Fibroblast of skin of abdomen (primary cell): ENCODE measurements at places on chromosomes 11 and 22.

DNA sequence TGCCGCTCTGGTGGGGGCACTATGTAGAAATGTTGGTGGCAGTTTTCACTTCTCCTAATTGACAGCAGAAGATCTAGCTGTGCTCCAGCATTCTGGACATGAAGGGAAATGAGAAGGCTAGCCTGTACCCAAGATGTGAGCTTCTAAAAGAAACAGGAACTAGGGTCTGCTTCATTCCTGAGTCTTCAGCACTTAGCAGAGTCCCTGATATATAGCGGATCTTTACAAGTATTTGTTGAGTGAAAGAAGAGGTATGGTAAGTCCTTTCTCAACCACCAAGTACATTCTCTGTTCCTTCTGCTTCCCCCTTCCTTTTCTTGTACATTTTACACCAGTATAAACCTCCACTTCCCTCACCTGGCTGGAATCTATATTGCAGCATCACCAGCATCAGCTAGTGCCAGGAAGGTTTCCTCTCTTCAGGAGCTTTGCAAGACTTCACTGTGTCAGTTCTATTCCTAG lies 408.3 kb upstream of the CADM1 start:
- no peak for DNase-seq

GRCh38 chr11:75349521-75350116 lies 1.8 kb downstream of the ARRB1 start:
- no peak for DNase-seq

- DNase-seq: no peak
Measured at GRCh38 chr22:22386602-22387385, 121.7 kb downstream of the ZNF280B start.

- DNase-seq: no peak
Measured at GRCh38 chr11:60428517-60428916, 855 bp upstream of the MS4A5 start.

DNA sequence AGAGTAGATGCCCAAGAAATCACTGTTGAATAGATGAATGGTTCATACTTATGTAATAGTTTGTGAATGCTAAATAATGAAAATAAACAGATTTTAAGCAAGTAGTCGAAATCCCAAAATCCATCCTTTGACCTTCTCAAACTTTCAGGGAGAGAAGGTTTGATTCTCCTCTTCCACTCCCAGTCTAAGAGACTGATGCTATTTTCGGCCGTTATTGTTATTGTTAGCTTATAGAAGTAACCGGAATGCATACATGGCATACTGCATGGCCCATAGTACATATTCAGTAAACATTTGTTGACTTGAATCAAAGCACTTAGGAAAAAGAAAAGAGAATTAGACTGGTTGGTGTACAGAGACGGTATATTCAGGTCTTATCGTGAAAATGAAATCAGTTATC lies 76.6 kb downstream of the NAV2 start:
- no peak for DNase-seq

DNA sequence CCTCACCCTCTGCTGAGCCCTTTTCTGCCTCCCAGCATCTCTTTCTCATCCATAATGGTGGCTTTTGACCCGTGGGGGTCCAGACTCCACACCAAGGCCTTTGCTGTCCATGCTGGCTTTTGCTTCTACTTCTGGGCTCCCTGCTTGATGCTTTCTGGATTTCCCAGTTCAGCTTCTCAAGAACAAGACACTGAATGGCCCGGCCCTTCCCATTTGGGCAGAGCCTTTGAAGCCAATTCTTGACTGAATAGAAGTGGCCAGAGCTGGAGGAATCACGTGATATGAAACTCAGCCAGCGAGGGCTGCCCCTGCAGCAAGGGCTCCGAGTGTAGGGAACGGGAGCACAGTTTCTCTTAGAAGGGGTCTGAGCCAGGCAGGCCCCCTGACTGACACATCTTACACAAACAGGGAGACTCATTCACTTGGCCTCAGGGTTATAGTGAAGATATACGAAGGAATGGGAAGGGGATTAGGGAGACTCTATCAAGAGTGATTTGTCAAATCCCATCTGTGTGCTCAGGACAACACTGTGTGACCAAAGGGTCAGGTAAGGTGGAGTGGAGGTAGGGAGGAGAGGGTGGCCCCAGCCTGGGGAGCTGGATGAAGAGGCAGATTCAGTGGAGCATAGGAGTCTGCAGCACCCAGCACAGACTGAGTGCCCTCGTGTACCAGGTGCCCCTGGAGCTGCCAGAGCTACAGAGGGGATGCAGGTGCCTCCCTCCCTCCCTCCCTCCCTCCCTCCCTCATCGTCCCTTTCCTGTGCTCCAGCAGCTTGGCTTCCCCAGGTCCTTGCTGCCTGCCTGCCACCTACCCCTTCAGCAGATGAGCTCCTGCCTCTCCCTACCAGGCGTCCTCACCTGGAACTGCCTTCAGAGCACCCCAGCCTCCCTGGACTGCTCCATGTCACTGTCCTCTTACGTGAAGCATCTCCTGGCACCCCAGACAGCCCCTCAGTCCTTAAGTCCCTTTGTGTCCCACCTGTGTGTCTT lies 106.0 kb downstream of the TRIM29 start:
- no peak for DNase-seq

- peak; percentile 45 for DNase-seq
Measured at GRCh38 chr22:43883012-43883661, 8.7 kb downstream of the PNPLA5 start.

DNA sequence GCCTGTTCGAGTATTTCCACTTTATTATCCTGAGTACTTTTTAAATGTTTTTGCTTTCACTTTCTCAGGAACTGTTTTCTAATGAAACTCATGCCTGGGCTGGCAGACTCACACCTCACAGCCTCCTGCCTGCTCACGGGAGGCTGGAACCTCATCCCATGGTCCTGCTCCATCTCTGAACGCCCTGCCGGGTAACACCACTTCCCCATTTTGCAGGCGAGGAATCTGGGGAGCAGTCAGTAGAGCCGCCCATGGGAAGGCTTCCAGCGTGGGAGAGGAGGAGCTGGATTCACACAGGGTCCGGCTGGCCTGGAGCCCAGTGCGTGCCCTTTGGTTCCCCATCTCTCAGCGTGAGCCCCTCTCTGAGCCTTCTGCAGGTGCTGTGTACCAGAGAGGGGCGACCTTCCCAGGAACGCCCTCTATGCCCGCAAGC lies 53.6 kb downstream of the SCUBE1 start:
- DNase-seq: no peak

DNA sequence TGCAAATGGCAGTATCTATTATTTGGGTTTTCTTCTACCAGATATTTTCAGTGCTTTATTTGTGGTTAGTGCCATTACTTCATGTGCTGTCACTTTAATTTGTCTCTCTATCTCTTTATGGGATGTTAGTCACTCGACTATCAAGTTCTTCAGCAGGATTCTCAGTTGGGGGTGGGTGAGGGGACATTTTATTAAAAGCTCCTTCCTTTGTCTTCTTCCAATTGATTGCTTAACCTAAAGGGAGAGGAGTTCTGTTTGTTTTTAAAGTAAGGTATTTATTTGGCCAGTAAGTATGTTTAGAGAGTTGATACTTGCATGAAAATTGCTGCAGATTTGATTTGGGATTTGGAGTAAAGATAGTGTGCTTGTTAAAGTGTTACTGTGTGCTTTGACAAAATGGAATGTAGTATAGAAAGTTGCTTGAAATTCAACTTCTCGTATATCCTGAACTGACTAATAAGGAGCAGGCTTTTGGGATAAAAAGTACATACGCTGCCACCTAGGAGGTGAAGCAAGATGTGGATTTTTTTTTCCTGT lies 10.3 kb downstream of the YAP1 start:
- DNase-seq: peak; percentile 60

DNA sequence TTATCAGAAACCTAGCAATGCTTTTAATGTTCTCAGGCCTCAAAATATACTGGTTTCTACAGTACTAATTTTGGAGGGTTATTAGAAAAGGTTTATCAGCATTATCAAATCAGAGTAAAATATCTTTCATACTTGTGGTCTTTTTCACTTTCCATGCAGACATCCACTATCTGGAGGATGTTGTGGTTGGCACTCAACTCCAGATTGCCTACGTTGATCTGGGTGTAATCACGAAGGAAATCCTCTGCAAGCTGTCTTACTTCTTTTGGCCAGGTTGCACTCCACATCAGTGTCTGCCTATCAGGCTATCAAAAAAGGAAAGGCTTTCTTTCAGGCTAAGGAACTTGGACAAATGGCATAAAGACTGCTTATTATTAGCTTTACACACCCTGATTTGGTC lies 11.6 kb downstream of the DDX17 start:
- peak; percentile 28 for DNase-seq

- DNase-seq: no peak
Measured at GRCh38 chr22:20245577-20246367, 22.3 kb downstream of the RTN4R start.

DNA sequence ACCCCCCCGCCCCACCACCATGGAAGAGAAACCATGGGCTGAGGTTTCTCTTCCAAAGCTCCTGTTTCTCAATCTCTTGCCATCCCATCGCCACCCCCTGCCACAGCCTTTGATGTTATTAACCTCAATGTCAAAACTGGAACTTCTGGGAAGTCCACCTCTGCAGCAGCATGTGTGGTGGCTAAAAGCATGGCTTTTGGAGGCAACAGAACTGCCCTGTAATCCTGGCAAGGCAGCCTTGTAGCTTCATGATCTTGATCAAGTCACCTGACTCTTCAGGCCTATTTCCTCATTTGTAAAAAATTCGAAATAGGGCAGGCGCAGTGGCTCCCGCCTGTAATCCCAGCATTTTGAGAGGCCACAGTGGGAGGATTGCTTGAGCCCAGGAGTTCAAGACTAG lies 3.5 kb upstream of the COX8A start:
- no peak for DNase-seq

DNA sequence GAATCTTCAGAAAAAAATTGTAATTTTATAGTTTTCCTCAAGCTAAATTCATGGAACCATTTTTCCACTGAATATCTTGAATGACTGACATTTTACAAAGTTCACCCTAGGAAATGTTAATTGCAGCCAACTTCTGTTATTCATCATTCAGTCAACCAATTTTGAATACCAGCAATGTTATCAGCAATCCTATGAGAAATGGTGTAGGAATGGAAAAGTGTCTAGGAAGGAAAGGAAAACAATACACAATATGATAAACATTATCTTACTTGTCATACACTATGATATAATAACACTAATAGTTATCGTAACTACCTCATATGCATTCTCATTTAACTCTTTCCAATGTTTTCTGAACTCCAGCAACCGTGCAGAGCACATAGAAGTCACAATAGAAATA lies 790.5 kb upstream of the LRRC4C start:
- peak; percentile 34 for DNase-seq

GRCh38 chr11:58061813-58062212 lies 31.1 kb downstream of the OR6Q1 start:
- DNase-seq: peak; percentile 73

GRCh38 chr22:47259990-47260389 lies 497.5 kb downstream of the TBC1D22A start:
- DNase-seq: no peak

DNA sequence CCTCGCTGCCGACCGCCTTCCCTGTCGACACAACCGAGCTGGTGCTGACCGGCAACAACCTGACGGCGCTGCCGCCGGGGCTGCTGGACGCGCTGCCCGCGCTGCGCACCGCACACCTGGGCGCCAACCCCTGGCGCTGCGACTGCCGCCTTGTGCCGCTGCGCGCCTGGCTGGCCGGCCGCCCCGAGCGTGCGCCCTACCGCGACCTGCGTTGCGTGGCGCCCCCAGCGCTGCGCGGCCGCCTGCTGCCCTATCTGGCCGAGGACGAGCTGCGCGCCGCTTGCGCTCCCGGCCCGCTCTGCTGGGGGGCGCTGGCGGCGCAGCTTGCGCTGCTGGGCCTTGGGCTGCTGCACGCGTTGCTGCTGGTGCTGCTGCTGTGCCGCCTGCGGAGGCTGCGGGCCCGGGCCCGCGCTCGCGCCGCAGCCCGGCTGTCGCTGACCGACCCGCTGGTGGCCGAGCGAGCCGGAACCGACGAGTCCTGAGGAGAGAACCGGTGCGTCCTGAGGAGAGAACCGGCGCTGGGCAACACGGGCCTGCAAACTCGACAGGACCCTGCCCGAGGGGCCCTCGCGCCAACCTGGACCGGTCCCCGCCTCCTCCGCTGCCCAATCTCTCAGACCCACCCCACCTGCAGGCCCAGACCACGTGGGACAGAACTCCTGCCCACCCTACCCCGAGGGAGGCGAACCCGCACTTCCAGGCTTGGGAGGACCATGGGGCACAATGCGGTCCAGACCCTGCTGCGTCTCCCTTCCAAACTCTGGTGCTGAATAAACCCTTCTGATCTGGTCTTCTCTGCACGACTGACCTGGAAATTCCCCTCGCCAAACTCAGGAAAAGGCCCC lies 866 bp downstream of the GP1BB start:
- DNase-seq: no peak

DNA sequence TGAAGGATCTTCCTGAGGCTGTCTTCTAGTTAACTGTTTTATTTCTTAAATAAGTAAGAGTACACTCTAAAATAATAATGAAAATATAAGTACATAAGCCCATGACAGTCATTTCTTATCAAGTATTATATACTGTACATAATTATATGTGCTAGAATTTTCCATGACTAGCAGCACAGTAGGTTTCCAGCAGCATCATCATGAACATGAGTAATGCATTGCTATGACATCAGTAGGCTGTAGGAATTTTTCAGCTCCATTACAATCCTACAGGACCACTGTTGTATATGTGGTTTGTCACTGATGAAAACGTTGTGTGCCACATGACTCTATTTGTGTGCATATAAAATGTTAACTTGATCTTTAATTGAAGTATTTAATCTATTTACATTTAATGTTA lies 22.0 kb downstream of the ZNF202 start:
- peak; percentile 41 for DNase-seq

DNA sequence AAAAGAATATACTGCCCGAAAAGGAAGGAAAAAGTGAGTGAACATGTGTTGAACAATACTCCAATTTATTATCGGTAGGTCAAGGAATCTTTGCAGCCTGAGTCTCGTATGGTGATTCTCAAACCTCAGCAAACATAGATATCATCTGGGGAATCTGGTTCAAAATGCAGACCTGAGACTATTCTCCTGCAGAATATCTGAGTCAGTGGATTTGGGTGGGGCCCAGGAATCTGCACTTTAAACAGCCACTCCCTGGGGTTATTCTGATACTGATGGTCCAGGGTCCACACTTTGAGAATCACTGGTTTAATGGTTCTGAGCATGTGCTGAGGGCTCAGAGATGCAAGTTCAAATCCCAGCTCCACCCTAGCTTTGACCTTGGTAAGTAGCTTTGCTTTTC lies 53.6 kb upstream of the GRK3 start:
- no peak for DNase-seq

GRCh38 chr11:96187822-96188221 lies 155.2 kb downstream of the MAML2 start:
- DNase-seq: peak; percentile 92

DNA sequence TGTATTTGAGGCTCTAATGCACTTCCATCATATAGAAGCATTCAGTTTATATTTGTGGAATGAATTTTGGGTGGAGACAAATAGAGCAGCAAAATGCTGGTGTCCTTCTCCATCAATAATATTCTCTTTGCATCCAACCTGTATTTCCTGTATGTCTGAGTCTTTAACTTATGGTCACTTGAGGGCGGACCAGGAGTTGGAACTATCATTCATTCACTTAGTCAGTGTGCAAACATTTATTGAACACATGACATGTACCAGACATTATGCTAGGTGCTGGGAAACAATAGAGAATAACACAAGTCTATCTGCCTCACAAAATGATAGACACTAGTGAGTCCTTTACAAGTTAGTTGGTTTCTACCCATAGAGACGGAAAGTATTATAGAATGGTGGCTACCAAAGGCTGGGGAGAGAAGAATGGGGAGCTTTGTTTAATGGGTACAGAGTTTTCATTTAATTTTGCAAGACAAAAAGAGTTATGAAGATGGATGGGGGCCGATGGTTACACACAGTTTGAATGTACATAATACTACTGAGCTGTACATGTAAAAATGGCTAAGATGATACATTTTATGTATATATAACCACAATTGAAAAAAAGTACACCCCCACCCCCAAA lies 4.6 kb upstream of the TMEM123 start:
- DNase-seq: no peak

GRCh38 chr11:122113836-122114825 lies 1.9 kb downstream of the BLID start:
- peak; percentile 46 for DNase-seq
